ENCODE measurements at places on chromosomes 16 and 17. TPM values are rescaled to one million over a fixed set of nuclear protein-coding genes. Genes with fewer than 3 reads are reported as not detected.

TSPOAP1 gene
- total RNA-seq, result not detected

BAIAP3 gene
- 0.49 TPM for total RNA-seq

MBTPS1 gene
- total RNA-seq, result 45.7 TPM

GNG13 gene
- total RNA-seq, result not detected

KSR1 gene
- total RNA-seq, result 9.6 TPM

QPRT gene
- total RNA-seq, result 1.2 TPM

CRHR1 gene
- total RNA-seq, result 0.07 TPM

ELOB gene
- 518 TPM for total RNA-seq

MRPL27 gene
- total RNA-seq, result 153 TPM

CCL7 gene
- total RNA-seq, result not detected

CHST5 gene
- 0.06 TPM for total RNA-seq

SPG7 gene
- total RNA-seq, result 108 TPM

Data from A549 treated with Mapracorat at 1 μM for 4 hours (cell line).